Stimulated activated CD8-positive, alpha-beta memory T cell treated with anti-CD3 and anti-CD28 coated beads, Interleukin-4, amount 100 ng/mL, for 4 hours (primary cell): ENCODE measurements at places on chromosomes 12 and 14.

DNA sequence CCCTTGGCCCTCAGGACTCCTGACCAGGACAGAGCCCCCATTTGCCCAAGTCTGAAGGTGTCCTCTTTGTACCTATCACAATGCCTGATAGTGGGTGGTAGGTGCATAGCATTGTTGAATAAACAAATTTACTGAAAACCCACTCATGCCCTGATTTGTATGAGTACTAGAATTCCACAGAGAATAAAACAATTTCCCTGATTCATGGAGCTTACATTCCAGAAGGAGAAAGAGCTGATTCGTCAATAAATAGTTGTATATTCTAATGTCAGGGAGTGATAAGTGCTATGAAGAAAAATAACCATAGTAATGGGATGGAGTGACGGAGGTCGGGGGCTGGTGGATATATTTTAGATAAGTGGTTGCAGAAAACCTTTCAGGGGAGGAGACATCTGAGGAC is 117.0 kb downstream of the SRGAP1 start:
- DNase-seq: no peak

DNA sequence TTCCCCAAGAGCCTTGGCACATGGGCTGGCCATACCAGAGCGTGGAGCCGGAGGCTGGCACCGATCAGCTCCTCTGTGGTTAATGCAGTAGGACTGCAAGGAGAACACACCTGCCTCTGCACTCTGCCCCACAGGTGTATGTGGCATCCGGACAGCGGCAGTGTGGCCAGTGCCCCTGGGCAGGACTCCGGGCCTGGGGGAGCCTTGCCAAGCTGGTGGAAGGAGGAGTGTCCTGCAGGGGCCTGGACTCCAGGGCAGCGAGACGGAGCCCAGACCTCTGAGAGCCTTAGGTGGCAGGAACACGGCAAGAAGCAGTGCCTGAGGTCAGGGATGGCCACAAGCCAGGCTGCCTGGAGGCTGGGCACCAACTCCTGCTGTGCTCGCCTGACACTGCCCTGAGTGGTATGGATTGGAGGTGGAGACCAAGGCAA is 5.3 kb upstream of the BEGAIN start:
- DNase-seq: no peak

GRCh38 chr12:88433997-88434703 is 146.1 kb downstream of the KITLG start:
- no peak for DNase-seq

DNA sequence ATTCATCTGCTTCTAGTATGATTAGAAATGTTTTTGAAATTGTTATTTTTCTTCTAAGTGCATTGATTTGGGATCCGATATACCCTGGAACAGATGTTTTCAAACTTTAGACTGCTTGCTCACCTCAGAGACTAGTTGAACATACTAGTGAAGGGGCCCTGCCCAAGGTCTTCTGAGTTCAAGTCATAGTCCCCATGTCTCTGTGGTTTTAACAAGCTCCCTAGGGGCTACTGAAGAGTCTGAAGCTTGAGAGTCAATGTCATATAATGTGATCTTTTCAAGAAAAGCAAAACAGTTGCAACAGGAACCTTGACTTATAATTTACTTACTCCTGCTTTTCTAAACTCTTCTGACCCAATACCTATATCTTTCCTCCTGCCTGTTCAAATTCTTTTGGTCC is 7.5 kb upstream of the UBE2N start:
- DNase-seq: no peak

- DNase-seq: no peak
Observed at GRCh38 chr12:131826097-131826928, 1.9 kb upstream of the MMP17 start.

- DNase-seq: no peak
Observed at GRCh38 chr14:29462772-29463171, 464.9 kb downstream of the PRKD1 start.

- no peak for DNase-seq
Observed at GRCh38 chr14:37114002-37114401, 58.4 kb downstream of the SLC25A21 start.

DNA sequence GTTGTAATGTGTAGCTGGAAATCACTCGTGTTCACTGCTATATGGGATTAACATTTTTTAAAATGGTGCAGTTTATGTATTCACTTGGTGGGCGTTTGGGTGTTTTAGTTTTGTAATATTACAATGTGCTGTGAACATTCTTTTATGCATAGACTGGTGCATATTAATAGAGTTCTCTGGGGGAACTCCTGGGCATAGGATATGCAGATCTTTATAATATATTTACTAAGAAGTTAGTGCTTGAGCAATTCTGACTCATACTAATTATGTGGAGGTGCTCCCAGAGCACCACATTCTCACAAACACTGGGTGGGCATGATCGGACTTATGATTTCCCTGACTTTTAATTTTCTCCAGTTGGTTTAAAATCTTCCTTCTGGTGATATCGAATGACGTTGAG is 342.3 kb downstream of the PDZRN4 start:
- no peak for DNase-seq

GRCh38 chr14:75361751-75362433 is 65.9 kb upstream of the JDP2 start:
- no peak for DNase-seq
